NCI-H524 treated with DMSO at 0.1 percent for 48 hours (cell line): ENCODE measurements at places on chromosomes 16 and 17.

DNA sequence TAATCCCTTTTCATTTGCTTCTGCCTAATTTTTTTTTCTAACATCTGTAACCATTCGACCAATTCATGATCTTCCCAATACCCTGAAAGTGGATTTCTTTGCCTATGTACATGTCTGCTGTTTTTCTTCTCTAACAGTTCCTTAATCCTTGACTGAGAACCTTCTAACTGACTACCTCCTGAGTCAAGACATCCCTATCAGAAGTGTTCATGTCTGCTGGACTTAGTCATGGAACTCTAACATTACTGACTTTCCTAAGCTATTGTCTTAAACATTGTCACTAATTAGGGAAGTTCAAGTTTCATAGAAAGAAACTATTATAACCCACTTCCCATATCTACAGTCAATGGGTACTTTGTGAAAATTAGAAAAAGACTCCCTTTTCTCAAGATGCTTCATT, 52.4 kb upstream of the IRX5 start:
- no peak for DNase-seq

- DNase-seq: no peak
These were observed 26.3 kb downstream of the SMTNL2 start for GRCh38 chr17:4610656-4611055.

DNA sequence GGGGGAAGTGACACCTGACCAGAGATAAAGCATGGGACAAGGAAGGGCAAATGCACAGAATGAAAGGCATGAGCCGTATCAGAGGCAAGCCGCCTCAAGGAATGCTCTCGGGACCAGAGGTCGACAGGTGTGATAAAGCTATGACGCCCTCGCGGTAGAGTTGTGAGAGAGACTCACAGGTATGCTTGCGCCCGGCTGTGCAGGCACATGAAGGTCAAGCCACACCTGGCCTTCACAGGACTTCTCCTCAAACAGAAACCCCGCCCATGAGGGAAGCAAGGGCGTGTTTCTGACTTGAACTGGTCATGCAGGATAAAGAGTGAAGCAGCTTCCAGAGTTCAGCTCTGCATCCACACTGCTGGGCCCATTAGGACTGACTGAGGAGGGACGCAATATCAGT, 7.8 kb downstream of the NCBP3 start:
- DNase-seq: no peak

GRCh38 chr17:48597778-48598631, 4.4 kb upstream of the HOXB5 start:
- DNase-seq: no peak

- no peak for DNase-seq
These were observed 1.3 kb downstream of the CDH13 start for GRCh38 chr16:82628088-82628423.

DNA sequence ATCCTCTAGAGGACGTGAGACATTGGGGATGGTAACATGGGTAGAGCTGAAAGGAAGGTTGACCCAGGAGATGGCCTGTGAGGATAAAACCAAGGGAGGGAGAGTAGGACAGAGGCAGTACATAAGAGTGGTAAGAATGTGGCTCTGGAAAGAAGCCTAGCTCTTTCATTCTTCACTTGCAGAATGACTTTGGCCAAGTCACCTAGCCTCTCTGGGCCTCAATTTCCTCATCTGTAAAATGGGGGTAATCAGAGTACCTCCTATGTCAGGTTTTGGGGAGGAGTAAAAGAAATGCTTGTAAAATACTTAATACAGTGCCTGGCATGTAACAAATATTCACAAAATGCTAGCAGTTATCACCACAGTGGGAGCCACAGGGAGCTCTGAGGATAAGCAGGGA, 6.9 kb downstream of the KDM6B start:
- DNase-seq: no peak

GRCh38 chr17:79370594-79370993, 240.3 kb downstream of the RBFOX3 start:
- DNase-seq: no peak

DNA sequence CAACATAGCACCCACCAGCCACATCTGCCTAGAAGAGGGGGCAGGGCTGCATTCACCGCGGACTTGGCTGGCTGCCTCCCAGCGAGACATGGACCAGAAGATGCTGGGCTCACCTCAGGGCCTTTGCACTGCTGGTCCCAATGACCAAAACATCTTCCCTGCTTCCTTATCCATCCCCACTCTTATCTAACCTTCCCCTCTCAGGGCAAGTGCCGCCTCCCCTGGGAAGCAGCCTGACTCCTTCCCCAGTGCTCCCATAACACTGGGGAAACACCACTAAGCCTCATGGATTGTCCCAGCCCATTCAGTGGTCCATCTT, 5.7 kb downstream of the TMC6 start:
- no peak for DNase-seq

DNA sequence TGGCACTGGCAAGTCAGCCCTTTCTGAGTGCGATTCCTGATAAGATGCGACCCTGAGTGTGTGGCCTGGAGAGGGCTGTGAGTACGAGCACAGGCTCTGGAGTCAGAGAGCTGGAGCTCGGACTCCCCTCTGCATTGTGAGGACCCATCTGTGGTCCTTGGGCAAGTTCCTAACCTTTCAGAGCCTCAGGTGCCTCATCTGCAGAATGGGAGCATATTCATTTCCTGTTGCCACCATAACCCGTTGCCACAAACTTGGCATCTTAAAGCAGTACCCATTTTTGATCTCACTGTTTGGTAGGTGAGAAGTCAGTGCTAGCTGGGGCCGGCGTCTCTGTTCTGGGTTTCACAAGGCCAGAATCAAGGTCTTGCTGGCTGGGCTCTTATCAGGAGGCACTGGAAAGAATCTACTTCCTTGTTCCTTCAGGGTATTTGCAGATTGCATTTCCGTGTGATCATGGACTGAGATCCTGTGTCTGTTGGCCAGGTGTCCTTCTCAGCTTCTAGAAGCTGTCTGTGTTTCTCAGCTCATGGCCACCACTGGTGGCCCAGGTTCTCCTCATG, 20.2 kb downstream of the KNOP1 start:
- DNase-seq: no peak

DNA sequence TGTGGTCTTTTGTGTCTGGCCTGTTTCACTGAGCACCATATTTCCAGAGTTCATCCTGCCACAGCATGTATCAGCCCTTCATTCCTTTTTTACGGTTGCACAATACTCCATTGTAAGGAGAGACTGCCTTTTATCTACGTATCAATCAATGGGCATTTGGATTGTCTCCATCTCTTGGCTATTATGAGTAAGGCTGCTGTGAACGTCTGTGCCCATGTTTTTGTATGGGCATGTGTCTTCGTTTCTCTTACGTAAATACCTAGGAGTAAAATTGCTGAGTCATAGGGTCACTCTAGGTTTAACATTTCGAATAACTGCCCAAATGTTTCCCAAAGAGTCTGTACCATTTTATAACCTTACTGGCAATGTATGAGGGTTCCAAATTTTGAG, 202.8 kb upstream of the FOXF1 start:
- DNase-seq: no peak

DNA sequence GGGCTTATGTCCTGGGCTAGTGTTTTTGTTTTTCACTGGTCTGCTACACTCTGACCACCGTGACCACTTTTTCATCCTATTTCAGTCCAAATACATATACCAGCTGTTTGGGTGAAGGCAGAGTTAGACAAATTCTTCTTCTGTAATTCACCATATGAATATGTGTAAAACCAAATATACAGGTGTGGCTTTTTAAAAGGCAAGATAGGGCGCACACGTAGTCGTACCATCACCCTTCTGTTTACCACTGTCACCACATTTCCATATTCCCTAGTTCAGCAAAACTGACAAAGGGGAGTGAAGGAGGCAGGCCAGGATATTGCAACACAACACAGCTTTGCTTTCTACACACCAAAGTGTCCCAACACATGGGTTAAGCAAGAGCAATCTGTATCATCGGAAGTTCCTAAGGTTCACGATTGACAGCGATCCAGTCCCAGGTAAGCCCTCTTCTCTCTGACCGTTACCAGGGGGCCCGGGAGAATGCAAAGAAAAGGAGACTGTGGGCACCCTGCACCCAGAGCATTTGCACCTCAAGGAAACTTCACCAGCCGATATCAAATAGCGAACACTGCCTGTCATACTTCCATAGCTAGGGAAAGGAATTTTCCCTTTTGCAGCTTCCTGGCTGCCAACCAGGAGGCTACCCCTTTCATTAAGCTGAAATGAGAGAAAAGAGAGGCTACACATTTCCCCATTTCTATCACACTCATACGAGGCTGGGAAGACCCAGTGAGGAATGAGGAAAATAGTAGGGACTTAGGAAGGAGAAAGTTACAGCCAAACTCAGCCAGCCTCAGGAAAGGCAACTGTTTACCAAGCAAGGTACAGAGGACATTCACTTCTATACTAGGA, 23.1 kb downstream of the CREBBP start:
- DNase-seq: no peak

- peak; percentile 64 for DNase-seq
These were observed 53.2 kb downstream of the CDYL2 start for GRCh38 chr16:80751167-80751566.

DNA sequence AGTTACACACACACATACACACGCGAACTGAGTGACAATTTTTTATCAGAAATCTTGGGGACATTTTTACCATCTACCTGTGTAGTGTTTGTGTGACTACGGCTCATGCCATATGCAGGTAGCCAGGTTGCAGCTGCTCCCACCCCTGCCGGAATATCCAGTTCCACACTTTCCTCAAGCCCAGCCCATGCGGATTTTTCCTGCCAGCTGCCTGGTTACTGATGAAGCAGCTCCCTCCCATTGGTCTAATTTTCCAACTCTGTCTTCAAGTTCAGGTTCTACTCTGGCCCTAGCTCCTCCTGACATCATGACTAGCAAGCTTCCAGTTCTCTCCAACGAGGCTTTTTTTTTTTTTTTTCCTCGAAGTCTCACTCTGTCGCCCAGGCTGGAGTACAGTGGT, 4.8 kb downstream of the GSG1L2 start:
- peak; percentile 45 for DNase-seq

- no peak for DNase-seq
These were observed 24.3 kb downstream of the CD300A start for GRCh38 chr17:74490716-74491115.

- DNase-seq: no peak
These were observed 26.3 kb upstream of the FZD2 start for GRCh38 chr17:44530896-44531418.

- DNase-seq: peak; percentile 16
These were observed 219.1 kb downstream of the STX8 start for GRCh38 chr17:9356488-9356911.

- no peak for DNase-seq
These were observed 70.5 kb downstream of the COPRS start for GRCh38 chr17:31788571-31788946.

DNA sequence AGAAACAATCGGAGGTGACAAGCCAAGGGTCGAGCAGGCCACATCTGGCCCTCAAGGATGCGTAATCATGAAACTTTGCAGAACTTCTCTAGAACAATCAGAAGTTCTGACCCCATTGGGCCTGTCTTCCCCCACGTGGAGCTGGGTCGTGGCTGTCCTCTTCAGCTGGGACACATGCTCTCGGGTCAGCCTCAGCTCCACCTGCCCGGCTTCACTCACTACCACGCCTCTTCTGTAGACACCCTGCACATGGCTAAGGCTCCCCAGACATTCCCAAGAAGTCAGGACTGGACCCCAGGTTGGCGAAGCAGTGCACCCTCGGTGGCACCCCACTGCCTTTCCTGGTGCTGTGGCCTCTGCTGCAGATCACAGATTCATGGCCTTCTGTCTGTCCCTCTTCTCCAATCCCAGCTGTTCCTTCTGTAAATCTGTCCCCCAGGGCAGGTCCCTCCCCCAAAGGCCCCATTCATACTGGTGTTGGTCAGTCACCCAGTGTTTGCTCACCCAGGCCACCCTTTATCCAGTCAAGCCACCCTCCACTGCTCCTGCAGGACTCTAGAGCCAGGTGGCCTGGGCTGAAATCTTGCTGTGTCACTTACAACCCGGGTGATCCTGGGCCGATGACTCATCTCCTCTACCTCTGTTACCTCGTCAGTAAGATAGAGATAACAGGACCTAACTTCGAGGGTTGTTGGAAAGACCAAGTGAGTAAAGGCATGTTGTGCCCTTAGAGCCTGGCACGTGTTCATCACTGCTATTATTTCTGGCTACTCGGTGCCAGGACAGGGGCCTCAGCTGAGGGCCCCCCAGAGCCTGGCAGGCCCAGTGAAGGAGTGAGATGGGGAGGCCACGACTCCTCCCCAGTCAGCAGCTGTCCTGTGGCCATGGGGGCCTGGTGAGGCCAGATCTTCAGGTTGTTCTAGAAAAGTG, 1.4 kb upstream of the SLC5A11 start:
- no peak for DNase-seq

DNA sequence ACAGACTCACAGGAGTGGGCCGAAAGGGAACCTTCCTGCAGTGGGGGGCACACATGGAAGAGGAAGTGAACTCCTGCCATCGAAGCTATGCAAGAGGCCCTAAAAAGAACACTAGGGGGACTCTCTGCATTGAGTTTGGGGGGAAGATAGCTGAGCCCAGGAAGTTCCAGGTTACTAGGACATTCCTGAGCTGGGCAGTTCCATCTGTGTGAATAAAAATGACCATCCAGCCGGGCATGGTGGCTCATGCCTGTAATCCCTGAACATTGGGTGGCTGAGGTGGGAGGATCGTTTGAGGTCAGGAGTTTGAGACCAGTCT, 211.8 kb downstream of the ZNF423 start:
- no peak for DNase-seq

- DNase-seq: no peak
These were observed 17.9 kb upstream of the BEAN1 start for GRCh38 chr16:66409156-66409555.

- no peak for DNase-seq
These were observed 20.7 kb upstream of the LRRC37A start for GRCh38 chr17:46274238-46274637.

DNA sequence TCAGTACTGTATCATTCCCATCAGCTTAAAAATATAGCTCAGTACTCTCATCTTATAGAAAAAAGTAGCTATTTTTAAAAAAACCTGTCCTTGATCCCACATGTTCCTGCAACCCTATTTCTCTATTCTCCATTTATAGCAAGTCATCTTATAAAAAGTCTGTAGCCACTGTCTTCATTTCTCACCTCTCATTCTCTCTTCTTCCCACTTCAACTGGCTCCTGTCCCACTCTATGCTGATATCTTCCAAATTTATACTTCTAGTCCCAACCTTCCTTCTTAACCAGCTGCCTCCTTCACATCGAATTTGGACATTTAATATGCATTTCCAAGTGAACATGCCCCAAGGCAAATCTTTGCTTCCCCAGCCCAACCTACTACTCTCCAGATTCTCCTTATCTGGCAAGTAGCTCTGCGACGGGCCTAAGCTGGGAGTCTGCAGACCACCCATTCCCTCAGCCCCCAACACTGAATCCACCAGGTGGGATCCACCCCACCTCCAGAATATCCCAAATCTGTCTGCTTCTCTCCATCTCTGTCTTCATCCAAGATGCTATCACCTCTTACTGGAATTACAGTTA, 52.0 kb upstream of the TANC2 start:
- DNase-seq: no peak

DNA sequence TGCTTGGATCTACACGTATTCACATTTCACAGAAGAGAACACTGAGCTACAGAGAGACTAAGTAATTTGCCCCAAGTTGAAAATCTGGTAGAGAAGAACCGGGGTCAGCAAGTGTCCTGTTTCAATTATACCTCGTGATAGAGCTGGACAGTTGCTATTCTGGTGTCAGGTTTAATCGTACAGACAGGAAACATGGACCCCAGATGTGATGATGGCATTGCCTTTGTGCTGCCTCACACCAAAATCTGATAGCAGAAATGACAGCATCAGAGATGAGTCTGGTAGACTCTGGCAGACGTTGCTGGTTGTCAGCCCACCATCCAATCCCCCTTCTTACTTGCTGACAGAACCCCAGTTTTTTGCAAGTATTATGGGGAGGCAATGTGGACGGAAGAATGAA, 112.1 kb upstream of the FOXF1 start:
- no peak for DNase-seq
